ENCODE measurements at places on chromosomes 1 and 21.

- no peak for DNase-seq
Observed at GRCh38 chr1:4146614-4147013, 246.5 kb upstream of the C1orf174 start.

DNA sequence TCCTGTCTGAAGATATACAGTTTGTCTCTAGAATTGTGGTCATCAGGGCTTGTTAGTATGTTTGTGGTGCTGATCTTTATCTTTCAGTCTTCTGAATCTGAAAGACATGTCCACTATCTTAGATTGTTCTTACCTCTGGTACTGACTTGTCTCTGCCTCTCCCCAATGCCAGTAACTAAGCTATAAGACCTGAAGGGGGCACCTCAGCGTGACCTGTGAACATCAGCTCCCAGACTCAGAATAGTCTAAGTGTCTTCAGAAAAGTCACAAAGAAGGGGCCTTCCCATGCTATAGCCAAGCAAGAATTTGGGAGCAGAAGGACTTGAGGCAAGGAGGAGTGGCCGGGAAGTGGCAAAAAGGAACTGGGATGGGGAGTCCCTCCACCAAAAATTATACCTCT lies 178.1 kb downstream of the NTNG1 start:
- DNase-seq: no peak

- DNase-seq: no peak
Observed at GRCh38 chr1:58597996-58598395, 20.9 kb upstream of the TACSTD2 start.

DNA sequence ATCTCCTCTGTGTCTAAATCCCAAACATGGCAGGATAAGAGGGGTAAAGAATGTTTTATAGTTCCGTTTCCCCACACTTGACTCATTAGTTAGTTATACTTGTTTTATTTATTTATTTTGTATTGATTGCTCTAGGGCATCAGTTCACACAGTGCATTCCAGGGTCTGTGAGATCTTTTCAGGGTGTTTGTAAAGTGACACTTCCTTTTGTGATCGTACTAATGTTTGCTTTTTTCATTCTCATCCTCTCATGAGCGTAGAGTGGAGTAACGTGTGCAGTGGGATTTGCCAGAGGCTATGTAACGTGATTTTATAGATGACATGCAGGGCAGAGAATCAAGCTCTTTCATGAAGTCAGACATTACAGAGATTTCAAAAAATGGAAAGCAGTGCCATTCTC lies 103.2 kb downstream of the SCCPDH start:
- DNase-seq: no peak

DNA sequence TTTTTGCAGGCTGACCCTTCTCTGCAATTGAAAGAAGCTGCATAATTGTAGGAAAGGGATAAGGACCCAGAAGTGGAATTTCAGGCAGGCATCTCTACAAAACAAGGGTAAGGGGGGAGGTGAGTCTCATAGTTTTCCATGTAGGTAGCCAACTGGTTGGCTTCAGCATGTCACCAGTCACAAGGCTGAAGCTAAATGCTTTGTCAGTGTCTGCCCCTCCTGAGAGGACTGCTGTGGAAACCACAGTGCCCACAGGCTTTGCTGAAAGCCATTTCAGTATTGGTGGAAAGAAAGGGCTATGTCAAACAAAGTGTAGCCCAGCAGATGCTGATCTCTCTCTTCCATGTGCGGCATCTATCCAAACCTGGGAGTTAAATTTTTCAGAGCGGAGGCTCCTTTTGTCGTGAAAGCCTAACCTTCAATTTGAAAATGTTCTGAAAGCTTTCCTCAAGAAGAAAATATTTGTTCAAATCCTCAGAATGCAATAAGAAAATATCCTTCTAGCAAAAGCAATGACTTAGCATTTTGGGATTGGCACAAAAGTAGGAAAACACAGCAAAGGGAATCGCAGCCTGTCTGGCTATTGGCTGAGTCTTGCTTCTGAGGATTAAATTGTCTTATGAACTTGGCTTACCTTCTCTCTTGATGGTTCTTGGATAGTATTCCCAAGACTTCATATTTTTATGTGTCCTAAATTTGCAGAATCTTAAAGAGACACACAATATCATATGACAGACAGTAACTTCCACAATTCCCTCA lies 591.7 kb downstream of the PLPP3 start:
- DNase-seq: peak; percentile 32

GRCh38 chr21:38680401-38680800 lies 125.3 kb upstream of the ETS2 start:
- DNase-seq: no peak

DNA sequence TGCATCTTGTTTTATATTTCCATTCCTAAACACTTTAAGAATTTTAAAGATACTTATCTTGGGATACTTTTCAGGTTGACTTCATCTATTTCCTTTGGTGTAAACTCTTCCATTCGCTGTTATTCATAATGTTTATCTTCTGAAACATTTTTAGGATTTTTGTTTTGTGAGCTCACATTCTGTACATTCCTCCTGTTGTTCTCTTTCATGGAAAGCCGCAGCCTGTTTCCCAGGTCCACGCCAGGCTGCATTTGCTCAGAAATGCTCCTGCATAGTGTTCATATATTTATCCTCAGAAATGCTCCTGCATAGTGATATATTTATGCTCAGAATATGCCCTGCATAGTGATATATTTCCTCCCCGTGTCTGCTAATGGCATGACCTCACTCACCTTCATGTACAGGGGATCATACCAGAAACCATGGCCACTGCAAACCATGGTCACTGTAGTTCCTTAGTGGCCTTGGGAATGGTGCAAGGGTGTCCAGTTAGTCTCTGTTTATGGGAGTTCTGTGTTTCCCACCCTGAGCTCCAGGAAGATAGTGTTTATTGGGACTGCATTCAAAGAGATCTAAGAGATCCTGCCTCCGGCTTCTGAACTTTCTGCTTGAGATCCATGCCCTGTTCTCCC lies 153.9 kb upstream of the GREM2 start:
- peak; percentile 27 for DNase-seq

DNA sequence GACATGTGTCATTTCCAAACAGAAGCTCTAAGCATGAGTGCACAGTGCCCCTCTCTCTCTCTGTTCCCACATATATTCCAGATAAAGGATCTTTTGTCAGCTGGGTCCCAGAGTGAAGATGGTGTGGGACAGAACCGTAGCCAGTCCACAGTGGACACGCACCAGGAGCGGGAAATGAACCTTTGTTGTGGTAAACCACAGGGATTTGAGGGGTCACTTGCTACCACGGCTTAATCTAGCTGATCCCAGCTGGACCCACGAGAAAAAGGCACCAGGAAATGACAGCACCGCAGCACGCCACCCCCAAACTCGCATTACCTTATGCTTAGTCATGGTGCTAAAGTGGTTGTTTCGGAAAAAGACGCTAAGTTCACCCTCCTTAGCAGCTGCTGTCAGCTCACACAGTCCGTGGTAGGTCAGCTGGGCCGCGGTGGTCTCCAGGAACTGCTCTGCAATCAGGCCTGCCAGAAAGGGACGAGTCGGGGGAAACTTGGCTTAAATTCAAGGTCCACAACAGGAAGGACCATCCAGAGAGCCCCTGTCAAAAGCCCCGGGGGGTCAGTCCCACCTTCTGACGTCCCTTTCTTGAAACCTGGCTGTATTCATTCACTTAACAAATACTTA lies 7.5 kb downstream of the MINDY1 start:
- DNase-seq: no peak

DNA sequence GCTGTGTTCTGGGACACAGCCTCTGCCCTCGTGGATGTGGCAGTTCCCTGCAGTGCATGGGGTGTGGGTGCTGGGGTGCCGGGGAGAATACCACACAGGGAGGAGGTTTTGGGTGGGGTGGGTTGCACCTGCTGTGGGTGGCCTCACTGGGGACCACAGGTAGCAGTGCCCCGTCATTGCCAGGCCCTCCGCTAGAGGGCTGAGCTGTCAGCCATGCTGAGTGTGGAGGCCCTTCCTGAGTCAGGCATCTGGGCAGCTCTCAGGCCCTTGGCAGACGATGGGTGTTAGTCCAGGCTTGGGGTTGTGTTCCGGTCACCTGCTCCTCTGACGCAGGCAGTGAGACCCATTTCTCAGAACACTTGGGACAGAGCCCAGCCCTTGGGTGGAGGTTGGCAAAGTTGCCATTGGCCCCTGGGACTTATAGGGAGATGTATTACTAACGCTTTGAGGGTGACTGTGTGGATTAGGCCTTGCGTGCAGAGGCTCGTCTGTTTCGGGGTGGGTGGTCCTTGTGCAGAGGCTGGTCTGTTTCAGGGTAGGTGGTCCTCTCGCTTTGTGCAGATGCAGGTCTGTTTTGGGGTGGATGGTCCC lies 23.9 kb downstream of the PCNT start:
- no peak for DNase-seq

DNA sequence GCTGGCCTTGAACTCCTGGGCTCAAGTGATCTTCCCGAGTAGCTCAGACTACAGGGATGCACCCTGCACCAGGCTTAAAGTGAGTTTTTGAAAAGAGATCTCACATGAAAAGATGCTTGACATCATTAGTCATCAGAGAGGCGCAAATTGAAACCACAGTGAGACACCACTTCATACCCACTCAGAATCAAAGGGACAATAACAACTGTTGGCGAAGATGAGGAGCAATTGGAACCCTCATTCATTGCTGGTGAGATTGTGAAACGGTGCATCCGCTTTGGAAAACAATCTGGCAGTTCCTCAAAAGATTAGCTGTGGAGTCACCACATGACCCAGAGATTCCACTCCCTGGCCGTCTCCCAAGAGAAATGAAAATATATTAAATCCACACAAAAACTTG lies 122.3 kb downstream of the PGBD5 start:
- no peak for DNase-seq

DNA sequence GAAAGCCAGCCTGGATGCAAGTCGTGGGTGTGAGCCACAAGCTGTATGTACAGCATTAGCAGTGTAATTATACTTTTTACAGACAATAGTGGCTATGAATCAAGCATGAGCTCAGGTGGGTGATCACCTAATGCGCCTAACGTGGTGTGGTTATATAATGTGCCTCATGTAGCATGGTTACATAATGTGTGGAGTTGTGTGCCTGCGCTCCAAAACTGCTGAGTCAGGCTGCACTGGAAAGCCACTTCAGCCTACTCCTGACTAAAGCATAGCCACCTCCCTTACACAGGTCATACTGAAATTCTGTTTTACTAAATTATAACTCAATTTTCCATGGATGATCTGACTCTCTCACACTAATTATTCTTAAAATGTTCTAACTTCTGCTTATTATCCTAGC lies 69.8 kb downstream of the KCNT2 start:
- DNase-seq: no peak

- DNase-seq: no peak
Observed at GRCh38 chr21:42423197-42423675, 19.5 kb downstream of the UBASH3A start.

DNA sequence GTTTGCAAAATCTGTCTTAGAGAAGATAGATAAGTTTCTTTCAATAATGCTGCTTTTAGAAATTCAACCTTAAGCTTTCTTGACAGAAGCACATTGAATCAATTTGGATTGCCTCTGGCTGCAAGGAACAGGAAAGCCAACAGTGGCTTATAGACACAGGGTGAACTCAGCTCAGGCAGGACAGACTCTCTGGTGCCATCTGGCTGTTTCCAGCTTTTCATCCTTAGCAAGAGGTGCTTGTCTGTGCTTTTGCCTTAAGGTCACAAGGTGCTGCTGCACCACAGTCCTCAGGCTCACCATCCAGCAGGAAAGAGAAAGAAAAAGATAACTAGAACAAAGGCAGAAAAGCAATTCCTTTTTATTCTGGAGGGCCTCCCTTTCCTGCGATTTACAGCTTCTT lies 93.7 kb upstream of the ETS2 start:
- DNase-seq: peak; percentile 72

GRCh38 chr1:156885314-156885713 lies 8.2 kb upstream of the PEAR1 start:
- no peak for DNase-seq

- no peak for DNase-seq
Observed at GRCh38 chr1:236222632-236223031, 59.1 kb downstream of the ERO1B start.

GRCh38 chr1:41138549-41138948 lies 103.6 kb downstream of the SCMH1 start:
- no peak for DNase-seq

DNA sequence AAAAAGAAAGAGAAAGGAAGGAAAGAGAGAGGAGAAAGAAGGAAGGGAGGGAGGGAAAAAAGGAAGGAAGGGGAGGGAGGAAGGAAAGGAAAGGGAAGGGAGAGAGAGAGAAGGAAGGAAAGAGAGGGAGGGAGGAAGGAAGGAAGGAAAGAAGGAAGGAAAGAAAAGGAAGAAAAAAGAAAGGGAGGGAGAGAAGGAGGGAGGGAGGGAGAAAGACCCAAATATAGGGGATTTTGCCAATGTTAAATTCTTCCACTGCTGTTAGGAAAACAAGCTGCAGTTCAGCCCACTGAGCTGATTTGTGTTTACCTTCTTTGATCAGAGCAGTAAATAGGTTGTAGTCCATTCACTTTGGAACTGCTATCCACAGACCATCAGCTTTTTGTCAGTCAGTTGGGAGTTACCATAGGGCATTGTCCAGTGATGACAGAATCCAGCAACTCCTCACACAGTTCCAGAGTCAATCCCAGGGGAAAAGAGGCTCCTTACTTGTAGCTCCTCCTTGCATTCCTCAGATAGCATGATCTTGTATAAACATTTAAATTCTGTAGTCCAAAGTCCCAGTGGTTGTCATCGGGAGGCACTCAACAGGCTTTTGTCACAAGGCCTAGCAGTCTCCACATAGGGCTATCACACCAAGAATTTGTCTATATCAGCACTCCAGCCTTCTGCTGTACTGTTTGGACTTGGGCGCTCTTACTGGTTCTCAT lies 13.5 kb upstream of the PPP1R8 start:
- no peak for DNase-seq

DNA sequence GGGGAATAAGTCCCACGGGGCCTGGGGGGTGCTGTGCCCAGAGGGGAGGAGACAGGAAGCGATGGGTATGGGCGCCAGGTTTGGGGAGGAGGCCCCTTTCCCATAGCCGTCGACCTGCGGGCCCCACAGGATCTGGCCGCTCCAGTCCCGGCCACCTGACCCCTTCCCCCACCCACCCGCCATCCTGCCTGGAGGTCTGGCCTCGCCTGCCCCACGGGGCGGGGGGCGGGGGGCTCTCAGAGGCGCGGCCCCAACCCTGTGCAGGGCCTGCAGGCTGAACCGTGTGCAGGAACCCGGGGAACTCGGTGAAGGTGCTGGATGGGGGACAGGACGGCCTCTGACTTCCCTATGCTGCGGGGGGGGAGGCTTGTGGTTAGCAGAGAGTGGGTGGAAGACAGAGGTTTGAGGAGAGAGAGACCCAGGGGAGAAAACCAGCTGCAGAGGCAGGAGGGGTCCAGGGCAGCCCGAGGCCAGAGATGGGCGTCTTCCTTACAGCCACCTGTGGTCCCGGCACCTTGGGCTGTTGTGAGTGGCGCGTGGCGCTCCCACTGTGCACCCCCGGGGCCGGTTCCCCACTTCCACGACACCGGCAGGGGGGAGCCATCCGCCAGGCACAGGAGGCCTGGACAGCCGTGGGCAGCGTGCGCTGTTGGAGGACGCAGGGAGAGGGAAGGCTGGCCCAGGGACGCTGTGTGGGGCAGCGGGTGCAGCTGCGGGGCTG lies 2.5 kb upstream of the TNFRSF18 start:
- no peak for DNase-seq

GRCh38 chr1:105386489-105386888 lies 1636.8 kb downstream of the AMY1C start:
- DNase-seq: no peak

GRCh38 chr1:89523572-89524368 lies 859 bp upstream of the LRRC8B start:
- DNase-seq: peak; percentile 62

All from NT2/D1 (cell line).